Activated T-helper 2 cell treated with anti-CD3 and anti-CD28 coated beads, Interferon-gamma antibody, Interleukin-2, Interleukin-4, amounts not matched to agents 10 μg/mL and 5 μg/mL and 100 μg/mL, durations not matched to agents 14 hours and 24 hours and 36 hours (primary cell): ENCODE measurements at places on chromosomes 11 and 22. TPM values are rescaled to one million over a fixed set of nuclear protein-coding genes. Genes with fewer than 3 reads are reported as not detected.

NTM gene
- total RNA-seq: not detected in 2 replicates

MPST gene
- total RNA-seq: 34.9 and 36.3 TPM in 2 replicates

GRCh38 chr22:43293655-43294392, 49.3 kb downstream of the SCUBE1 start:
- H3K27ac ChIP-seq: no peak overlapping the region
- H3K36me3 ChIP-seq: no peaks in the 10 kb centered on the region
- no peak overlapping the region for H3K4me3 ChIP-seq
- H3K27me3 ChIP-seq: no peaks in the 10 kb centered on the region

DNA sequence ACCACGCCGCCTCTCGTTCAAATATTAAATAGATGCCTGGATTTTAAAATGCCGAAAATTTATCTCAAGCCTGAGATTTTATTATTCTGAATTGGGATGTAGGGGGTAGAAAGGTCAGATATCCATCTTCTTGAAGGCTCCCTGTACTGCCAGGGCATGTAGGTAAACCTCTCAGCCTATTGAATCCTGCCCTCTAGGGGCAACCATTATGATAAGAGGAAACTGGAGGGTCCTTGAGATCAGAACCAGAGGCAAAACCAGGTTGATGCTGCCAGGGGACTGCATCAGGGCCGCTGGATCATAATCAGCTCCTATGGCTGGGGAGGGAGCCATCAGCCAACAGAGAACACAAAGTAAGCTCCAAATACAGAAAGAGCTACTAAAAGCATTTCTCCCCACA, 92.4 kb downstream of the KCNC1 start:
- no peaks in the 10 kb centered on the region for H3K27me3 ChIP-seq
- H3K27ac ChIP-seq: no peak overlapping the region
- H3K4me3 ChIP-seq: no peak overlapping the region
- no peak for DNase-seq
- no peaks in the 10 kb centered on the region for H3K4me1 ChIP-seq

DNA sequence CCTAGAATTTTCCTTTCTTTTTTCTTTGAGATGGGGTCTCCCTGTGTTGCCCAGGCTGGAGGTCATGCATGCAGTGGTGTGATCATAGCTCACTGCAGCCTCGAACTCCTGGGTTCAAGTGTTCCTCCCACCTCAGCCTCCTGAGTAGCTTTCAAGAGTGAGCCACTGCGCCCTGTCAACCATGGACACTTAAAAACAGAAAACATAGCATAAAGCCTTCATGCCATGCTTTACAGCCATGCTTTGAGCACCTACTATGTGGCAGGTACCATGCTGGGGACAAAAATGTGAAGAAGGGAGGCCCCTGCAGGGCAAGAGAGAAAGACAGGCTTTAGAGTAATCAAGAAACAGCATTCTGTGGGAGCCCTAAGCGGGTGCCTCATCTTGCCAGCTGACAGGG, 13.7 kb upstream of the GNB1L start:
- H3K4me3 ChIP-seq: no peak overlapping the region
- no peak for DNase-seq
- no peaks in the 10 kb centered on the region for H3K27me3 ChIP-seq
- no peak overlapping the region for H3K27ac ChIP-seq
- H3K4me1 ChIP-seq: no peaks in the 10 kb centered on the region
- H3K36me3 ChIP-seq: no peaks in the 10 kb centered on the region

GRCh38 chr11:123590296-123590912, 64.0 kb downstream of the SCN3B start:
- DNase-seq: no peak
- no peaks in the 10 kb centered on the region for H3K27me3 ChIP-seq
- H3K36me3 ChIP-seq: peaks cover 54% of the 10 kb centered on the region
- no peak overlapping the region for H3K4me3 ChIP-seq
- H3K4me1 ChIP-seq: peaks cover 2% of the 10 kb centered on the region

DNA sequence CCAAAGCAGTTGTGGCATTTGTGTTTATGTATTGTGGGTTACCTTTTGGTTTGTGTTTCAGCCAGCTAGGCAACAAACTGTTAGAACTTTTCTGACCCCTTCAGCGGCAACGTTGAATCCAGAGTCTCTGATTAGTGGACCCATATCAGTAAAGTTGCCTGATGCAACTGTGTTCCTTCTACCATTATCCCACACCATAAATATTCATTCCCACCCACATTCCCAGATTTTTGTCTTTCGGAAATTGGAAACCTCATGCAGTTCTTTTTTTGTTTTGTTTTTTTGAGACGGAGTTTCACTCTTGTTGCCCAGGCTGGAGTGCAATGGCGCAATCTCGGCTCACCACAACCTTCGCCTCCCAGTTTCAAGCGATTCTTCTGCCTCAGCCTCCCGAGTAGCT, 30.7 kb upstream of the RBX1 start:
- no peak overlapping the region for H3K4me3 ChIP-seq
- H3K27ac ChIP-seq: no peak overlapping the region
- peaks cover 3% of the 10 kb centered on the region for H3K4me1 ChIP-seq
- no peaks in the 10 kb centered on the region for H3K27me3 ChIP-seq
- no peak for DNase-seq
